ENCODE measurements at places on chromosomes 5 and 9.

DNA sequence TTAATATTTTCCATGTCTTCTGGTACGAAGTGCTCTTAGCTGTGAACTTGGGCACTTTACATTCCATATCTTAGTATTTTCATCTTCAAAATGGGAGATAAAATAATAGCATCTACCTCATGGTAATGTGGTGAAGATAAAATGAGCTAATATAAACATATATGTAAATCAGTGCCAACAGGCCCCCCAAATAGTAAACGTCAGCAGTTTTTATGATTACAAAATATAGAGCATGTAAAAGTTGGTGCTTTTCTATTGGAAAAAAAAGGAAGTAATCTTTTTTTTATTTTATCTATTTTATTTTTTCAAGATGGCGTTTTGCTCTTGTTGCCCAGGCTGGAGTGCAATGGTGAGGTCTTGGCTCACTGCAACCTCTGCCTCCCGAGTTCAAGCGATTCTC is 291.1 kb upstream of the PRDM9 start:
- DNase-seq: no peak

DNA sequence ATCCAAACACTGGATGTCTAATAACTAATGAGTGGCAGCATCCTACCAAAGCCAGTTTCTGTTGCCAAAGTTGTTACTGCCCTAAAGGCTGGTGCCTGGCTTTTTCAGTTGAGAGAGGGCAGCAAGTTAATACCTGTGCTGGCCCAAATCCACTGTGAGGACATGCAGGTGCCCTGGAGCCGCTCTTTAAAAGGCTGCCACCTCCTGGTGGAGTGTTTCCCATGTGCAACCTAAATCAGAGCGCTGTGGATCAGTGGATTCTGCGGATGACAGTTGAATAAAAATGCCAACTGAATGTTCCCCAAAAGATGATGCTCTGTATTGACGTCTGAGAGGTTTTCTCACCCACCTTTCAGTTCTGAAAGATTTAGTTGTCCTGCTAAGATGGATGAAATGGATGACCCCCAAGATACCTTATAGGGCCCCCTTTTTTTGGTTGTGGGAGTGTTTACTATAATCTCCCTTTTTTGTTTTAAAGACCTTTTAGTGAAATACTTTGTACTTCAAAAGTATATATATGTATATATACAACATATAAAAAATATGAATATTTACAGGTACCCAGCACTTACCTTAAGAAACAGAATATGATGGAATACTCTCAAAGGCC is 146.4 kb downstream of the EGFLAM start:
- no peak for DNase-seq

DNA sequence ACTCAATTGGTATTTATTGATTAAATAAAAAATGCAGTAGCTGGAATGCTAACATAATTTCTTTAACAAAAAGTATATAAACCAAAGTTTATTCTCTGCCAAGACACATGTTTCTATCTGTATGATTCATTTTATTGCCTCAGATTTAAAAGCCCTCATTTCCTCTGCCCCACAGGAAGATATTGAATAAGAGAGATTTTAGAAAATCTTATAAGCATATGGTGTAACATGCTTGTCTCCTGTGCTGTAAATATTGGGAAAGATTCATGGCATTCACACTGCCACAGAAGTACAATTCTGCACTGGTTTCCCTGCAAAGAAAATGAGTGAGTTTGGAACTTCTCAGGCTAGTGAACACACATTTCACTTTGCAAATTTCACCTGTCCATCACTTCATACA is 134.9 kb upstream of the FBXL7 start:
- no peak for DNase-seq

DNA sequence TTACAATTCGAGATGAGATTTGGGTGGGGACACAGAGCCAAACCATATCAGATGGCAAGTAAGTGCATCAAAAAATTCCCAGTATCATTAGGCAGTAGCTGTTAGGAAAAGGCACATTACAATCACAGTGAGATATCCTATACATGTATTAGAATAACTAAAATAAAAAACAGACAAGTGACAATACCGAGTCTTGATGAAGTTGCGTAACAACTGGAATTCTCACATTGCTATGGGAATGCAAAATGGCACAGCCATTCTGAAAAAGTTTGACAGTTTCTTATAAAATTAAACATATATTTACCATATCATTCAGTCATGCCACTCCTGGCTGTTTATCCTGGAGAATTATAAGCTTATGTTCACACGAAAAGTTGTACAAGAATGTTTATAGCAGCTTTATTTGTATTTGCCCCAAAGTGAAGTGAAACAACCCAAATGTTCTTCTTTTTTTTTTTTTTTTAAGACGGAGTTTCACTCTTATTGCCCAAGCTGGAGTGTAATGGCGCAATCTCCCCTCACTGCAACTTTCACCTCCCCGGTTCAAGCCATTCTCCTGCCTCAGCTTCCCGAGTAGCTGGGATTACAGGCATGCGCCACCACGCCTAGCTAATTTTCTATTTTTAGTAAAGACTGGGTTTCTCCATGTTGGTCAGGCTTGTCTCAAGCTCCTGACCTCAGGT is 93.1 kb upstream of the TLE1 start:
- no peak for DNase-seq

DNA sequence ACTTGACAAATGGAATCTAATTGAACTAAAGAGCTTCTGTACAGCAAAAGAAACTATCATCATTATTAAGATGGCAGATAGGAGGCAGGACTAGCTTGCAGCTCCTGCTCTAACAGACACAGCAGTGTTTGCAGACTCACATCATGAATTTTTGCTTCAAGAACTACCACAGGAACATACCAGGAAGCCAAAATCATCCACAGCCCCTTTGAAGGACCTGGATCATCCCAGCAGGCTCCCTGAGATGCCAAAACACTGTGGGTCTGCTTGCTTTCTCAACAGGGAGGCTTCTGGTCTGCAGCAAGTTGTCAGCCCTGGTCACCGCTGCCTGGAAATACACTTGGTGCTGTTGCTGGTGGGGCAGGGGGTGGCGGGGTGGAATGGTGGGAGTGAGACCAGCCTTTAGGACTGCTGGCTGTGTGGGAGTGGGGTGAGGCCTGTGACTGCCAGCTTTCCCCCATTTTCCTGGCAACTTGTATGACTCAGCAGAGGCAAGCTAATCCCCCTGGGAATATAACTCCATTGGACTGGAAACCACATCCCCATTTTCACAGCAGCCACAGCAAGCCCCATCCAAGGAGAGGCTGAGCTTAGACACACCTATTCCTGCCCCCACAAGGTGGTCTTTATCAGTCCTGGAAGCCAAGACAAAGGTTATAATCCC is 533.8 kb upstream of the CYLC2 start:
- DNase-seq: no peak

- DNase-seq: no peak
Observed at GRCh38 chr5:138605254-138605972, 30.2 kb upstream of the HSPA9 start.

DNA sequence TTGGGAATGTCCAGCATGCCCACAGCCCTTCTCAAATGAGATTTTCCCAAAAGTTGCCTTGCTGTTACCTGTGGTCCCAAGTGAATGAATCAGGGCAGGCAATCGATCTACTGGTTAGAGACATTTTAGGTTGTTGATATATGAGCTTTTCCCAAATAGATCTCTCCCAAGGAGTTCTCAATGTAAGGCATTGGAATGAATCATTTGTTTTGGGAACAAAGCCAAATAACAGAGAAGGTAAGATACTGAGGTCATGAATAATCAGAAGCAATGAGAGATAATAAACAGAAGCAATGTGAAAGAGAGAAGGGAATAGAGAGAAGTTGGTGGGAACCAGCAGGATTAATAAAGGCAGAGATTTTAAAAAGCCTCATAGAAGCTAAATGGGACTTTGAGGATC is 93.6 kb upstream of the FER start:
- DNase-seq: no peak

DNA sequence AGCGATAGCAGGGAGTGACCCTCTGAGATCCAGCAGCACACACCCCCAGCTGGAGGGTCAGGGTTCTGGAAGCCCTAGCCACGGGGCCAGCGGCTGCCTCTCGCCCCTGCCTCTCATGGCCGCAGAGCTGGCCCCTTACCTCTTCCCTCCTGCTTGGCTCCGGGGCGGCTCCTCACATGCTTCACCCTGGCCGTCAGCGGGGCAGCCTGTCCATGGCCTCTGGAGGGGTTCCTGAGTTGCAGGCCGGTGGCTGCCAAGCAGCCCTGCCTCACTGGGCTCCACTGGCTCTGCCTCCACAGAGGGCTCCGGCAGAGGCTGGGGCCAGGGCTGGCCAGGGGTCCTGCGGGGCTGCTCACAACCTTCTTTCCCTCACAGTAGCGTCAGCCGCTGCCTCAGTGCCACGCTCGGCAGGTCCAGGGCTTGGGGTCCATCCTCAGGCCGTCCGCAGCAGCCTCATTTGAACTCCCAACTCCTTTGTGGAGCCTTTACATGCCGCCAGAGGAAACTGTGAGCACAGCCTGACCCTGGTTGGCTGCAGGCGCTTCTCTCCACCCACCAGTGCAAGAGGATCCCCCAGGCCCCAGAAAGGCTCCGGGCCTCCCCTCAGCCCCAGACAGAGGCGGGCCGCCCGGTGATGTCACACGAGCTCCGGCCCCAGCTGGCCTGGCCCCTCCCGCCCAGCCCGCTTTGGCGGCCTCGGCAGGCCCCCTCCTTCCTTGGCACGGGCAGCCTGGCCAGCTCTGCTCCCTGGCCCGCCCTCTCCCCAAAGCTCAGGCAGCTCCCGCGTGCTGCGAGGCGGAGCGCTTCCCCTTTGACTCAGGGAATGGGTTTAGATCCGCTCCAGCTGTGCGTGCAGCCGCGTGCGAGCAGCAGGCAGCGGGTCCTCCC is at the start of gene ANGPTL2:
Gene ANGPTL2, minus strand, starts transcription at position 460 of the 888 bp plus-strand sequence. CDS start 13,904 bp downstream, outside the sequence.
- no peak for DNase-seq

DNA sequence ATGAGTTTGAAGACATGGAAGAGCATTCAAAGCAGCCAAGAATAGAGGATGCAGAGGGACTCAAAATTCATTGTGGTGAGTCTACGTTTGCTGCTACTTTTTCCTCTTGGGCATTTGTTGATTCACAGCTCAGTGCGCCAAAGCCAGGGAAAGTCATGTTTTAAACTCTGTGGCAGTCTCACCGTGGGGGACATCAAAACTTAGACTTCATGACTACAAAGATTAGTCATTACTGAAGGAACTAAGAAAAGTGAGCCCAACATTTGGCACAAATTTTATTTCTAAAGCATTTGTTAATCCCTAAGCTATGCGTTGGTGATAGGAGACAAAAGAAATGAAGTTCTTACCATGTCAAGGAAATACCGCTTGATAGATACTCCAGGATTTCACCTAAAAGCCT is 73.7 kb upstream of the MTAP start:
- DNase-seq: no peak

GRCh38 chr5:137399911-137400310 is 99.2 kb downstream of the SPOCK1 start:
- no peak for DNase-seq

- DNase-seq: no peak
Observed at GRCh38 chr9:38357350-38358114, 35.0 kb upstream of the ALDH1B1 start.

GRCh38 chr5:147898875-147899401 is 7.4 kb downstream of the C5orf46 start:
- no peak for DNase-seq

DNA sequence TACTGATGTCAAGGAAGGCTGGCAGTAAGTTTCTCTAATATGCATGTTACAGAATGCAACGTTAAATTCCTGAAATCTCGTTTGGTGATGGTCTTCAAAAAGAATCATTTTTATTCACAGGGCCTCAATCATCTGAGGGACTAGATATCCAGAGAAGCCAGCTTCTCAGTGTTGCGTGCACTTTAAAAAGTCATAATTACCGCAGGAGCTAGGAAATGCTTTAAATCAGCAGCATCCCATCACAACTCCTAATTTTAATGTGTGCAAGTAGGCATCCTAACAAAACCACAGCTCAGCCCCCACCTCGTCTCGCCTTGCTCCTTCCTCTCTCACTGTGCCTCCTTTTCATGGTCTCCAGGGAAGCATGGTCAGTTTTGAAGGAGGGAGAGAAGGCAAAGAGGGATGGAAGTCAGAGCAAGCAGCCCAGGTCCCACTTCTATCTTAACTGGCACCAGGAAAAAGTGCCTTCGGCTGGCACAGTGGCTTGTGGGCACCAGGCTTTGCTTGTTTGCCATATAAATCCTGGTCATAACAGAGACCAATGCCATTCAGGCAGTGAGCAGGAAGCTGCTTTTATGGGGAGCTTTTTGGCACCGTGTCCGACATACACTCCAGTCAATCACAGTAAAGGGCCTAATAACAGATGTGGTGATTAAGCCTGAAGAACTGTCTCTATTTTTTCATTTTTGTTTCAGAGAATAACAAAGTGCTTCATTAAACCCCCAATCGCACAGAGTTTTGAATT is 21.4 kb downstream of the MEGF10 start:
- no peak for DNase-seq

Data from NCI-H1417 treated with DMSO at 0.1 percent for 48 hours (cell line).